ENCODE measurements at places on chromosomes 4 and X. TPM values are rescaled to one million over a fixed set of nuclear protein-coding genes. Genes with fewer than 3 reads are reported as not detected.

The PF4V1 gene
- not detected for total RNA-seq

The GPRASP2 gene
- total RNA-seq: 13.6 TPM

The F9 gene
- not detected for total RNA-seq

The CSTF2 gene
- total RNA-seq: 22.3 TPM

The FAT1 gene
- total RNA-seq: 114 TPM

The FAM120C gene
- 4.2 TPM for total RNA-seq

The NUDT11 gene
- total RNA-seq: 11.8 TPM

The MSANTD1 gene
- 0.63 TPM for total RNA-seq

The DMD gene
- 10.3 TPM for total RNA-seq

The SCD5 gene
- 18.0 TPM for total RNA-seq

The CSAG2 gene
- total RNA-seq: not detected

The SERPINA7 gene
- not detected for total RNA-seq

The MFAP3L gene
- 0.82 TPM for total RNA-seq

The PCDH11X gene
- total RNA-seq: not detected

The SPANXA2 gene
- not detected for total RNA-seq

The OPRPN gene
- not detected for total RNA-seq

The TRPC3 gene
- total RNA-seq: 0.45 TPM

The AFP gene
- 0.90 TPM for total RNA-seq

The DCAF12L2 gene
- not detected for total RNA-seq

The SFRP2 gene
- 1.8 TPM for total RNA-seq

The ADH7 gene
- not detected for total RNA-seq

The PPP4R3C gene
- total RNA-seq: not detected

The SRPX2 gene
- 26.8 TPM for total RNA-seq

The COL4A6 gene
- total RNA-seq: 1.3 TPM

The GBA3 gene
- not detected for total RNA-seq

The LNX1 gene
- 1.6 TPM for total RNA-seq
